ENCODE measurements at places on chromosomes 5 and 9.

DNA sequence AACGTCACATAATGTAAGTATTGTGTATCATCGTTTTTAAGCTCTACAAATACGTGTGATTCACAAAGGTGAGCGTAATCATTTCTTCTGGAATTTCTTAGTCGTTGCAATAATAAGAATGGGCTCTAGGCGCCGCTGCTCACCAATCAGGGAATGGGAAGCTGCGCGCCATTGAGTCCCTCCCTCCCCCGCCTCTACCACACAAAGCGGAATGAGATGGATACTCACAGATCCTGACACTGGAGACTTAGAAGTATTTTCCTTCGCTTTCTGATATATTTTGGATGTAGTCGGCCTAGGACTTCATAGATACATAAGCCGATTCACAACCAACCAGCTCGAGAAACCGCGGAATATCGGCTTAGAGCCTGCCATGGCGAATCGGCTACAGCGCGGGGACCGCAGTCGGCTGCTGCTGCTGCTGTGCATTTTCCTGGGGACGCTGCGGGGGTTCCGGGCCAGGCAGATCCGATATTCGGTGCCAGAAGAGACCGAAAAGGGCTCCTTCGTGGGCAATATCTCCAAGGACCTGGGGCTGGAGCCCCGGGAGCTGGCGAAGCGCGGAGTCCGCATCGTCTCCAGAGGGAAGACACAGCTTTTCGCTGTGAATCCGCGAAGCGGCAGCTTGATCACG, at the start of gene PCDHGA11:
Gene PCDHGA11, plus strand, starts transcription at position 197 of the 634 bp plus-strand sequence. Its CDS starts 177 bp downstream, at position 374.
- no peak for DNase-seq

DNA sequence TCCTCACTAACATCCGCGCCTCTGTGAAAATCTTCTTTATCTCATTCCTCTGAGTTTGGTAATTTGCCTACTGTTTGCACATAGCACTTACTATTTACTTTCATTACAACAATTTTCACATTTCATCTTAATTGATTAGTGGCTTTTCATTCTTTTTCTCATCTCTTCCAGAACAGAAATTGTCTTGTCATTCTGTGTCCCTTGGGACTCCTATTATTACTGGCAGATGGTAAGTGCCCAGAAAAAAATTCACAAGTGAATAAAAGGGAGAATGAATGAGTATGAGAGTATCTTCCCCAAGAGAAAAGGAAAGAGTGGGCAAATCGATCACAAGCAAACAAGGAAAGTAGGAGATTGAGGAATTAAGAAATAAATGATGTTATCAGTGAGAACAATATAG, 876.1 kb downstream of the TLE4 start:
- DNase-seq, result no peak

- DNase-seq, result no peak
Observed at GRCh38 chr9:82563094-82563493, 499.8 kb downstream of the RASEF start.

DNA sequence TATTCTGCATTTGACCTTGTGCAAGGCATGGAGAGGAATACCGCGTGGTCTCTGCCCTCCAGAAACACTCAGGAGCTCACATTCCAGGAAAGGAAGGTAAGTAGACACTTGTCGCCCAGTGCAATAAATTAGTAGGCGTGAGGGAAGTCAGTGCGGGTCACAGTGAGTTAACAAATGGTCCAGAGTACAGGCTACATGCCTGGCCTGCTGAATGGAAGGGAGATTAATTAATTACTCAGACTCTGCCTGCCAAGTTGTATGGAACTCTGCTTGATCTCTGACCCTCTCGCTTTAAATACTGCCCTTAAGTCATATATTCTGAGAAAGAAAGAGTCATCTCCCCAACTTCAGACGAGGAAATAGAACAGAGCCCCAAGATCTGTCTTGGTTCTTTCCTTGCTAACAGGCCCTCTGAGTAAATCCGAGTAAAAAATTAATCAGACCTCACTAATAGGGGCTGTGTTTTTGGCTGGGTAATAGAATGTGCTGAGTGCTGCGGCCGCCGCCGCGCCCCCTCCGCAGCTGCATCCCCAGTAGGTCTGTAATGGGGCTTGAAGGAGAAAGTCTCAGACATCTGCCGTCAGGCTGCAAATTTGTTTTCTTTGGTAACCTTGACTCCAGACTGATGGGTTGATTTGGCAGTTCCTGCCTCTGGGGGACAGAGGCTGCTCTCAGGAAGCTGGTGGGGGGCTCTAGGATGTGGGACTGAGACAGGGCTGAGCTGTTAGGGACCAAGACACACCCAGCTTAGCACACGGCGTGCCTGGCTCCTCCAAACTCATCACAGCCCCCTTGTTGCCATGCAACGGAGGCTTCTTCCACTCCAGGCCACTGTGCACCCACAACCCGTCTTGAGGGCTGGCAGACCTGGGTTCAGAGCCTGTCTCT, 144.4 kb downstream of the NSG2 start:
- DNase-seq, result no peak

DNA sequence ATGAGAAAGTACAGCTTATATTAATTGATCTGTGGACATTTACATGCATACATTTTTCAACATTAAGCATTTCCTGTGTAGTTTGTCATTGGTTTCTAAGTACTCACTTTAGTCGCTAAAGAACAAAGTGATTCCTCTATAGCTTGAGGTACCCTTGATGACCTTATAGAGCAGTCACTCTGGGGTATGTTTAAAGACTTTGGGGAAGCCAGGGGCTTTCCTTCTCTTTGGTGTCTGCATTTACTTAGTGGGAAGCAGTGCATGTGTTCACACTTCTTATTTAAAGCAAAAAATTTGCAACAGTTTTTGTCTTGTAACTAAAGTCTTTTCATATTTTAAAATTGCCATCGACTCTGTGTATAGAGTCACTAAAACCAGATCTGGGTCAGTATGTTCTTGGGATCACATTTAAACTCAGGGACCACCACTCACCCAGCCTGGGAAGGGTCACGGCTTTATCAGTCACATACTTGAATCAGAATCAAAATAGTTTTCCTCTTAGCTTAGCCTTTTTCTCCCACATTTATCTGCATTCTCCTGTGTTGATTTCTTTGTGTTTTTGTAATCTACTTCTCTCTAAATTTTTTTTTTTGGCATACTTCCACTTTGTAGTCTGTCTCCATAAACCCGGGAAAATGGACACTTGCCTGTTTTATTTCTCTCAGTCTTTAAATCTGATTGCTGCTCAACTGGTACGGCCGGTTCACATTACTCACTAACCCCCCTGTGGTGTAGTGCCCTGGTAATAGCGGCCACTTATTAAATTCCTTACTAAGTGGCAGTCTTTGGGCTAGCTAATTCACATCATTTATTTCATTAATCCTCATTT, 143.9 kb upstream of the FBN2 start:
- no peak for DNase-seq

DNA sequence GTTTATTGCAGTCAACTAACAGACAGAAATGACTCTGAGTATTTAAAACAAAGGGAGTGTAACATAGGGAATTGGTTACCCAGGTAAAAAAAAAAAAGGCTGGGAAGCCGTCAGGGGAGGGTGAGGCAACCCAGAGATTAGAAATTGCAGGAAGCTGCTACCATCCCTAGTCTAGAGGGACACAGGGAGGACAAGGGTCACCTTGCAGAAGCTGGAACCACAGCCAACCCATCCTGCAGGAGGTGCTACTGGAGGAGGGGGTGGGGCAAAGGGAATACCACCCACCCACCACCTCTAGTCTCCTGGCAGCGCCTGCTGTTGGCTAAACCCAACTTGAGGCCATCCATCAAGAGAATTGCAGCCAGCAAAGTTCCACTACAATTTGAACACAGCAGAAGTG, 6.5 kb downstream of the CAST start:
- no peak for DNase-seq

- no peak for DNase-seq
Observed at GRCh38 chr5:86861512-86861911, 243.8 kb downstream of the COX7C start.

- DNase-seq, result no peak
Observed at GRCh38 chr5:177392765-177393164, 7.7 kb downstream of the PFN3 start.

DNA sequence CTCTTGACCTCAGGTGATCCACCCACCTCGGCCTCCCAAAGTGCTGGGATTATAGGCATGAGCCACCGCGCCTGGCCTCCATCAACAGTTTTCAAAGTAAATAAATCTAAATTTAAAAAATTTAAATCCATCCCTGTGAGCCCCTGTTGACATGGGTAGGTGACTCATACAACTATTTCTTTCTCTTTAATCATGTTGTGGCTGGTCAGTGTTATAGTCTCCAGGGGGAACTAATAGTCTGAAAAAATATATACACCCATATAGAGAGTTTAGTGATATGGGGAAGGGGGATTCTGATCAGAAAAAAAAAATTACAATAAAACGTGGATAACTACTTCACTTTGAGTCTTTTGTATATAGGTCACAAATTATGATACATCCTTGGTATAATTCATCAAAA, 159.2 kb downstream of the ZNF608 start:
- no peak for DNase-seq

DNA sequence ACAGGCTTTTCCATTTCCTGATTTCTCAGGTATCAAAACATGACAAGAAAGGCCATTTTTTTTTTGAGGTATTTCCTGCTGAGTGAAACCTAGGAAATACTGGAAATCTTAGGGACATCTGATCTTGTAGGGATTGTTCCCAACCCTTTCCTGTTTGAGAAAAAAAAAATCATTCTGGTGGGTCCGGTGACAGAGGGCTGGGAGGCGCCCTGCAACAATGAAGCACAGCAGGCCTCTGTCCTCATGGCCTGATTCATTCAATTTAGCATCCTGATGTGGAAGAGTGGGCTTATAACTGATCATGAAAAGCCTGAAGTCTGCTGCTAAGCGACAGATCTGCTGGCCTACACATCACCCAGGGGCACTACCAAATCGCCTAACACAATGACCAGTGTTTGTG, 3.0 kb upstream of the C9orf153 start:
- no peak for DNase-seq

GRCh38 chr5:1894243-1894642, 11.5 kb upstream of the IRX4 start:
- no peak for DNase-seq

- no peak for DNase-seq
Observed at GRCh38 chr9:87836951-87837705, 45.5 kb upstream of the SPATA31E1 start.

DNA sequence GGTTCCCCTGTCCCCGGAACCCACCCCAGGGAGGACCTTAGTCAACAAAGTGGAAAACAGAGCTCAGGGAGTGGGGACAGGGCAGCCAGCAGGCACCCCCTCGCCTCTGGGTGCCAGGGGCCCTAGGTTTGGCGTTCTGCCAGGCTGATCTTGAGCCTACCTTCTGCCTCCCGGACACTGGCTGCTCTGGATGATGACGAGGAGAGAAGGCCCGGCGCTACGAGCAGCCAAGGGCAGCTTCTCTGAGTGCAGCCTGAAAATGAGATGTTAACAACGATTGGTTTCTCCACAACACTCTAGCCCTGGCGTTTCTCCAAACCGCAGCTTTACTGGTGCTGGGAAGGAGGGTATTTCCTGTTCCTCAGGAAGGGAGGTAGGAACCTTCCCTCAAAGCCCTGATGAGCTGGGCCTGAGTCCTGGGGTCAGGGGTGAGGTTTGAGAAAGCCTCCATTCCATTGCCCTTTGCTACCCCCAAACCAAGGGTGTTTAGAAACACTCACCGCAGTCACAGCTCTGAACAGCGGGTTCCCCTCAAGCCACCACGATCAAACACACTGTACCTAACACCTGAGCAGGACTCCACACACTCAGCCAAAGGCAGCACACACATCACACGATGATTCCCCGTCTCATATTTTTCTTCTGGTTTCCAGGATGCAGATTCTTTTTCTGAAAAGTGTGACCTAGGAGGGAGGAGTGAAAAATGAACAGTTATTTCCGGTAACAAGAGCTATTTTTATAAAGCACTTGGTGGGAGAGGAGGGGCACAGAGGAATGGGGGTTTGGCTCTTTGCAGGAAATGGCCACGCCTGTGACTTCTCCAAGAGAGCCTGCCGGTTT, at the start of gene STING1:
Gene STING1, minus strand, starts transcription at position 709 of the 840 bp plus-strand sequence. CDS start 1,054 bp downstream, outside the sequence.
- DNase-seq, result no peak

DNA sequence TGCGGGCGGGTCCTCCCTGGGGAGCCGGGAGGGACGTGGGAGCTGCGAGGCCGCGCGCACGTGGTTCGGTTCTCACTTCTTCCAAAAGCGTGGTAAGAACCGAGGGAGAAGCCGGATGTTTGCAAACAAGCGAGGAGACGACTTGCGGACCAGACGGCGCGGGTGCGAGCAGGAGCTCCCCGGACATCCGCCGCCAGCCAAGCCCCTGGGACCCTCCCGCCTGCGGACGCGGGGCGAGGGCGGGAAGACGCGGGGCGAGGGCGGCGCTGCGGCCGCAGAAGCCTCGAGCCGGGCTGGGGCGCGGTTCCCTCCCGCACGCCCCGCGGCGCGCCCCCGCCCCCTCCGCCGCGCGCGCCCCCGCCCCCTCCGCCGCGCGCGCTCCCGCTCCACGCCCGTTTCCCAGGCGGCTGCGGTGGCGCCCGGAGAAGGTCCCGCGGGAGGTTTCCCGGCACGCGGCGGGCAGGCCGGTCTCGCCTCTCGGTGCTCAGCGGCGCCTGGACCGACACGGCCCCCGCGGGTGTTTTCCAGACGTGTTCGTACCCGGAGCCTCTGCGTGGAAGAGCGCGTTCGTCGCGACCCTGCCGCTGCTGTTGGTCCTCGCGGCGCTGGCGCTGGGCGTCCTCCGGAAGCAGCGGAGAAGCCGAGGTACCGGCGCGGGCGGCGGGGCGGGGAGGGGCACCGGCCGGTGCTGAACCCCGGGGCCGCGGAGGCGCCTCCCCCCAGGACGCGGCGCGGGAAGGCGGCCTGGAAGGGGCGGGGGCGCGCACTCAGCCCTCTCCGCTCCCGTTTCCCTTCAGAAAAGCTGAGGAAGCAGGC, 12.8 kb downstream of the BTNL9 start:
- DNase-seq, result no peak

- DNase-seq, result no peak
Observed at GRCh38 chr9:133051281-133051900, 10.4 kb upstream of the CEL start.

GRCh38 chr5:126519637-126520592, 75.1 kb downstream of the ALDH7A1 start:
- no peak for DNase-seq

DNA sequence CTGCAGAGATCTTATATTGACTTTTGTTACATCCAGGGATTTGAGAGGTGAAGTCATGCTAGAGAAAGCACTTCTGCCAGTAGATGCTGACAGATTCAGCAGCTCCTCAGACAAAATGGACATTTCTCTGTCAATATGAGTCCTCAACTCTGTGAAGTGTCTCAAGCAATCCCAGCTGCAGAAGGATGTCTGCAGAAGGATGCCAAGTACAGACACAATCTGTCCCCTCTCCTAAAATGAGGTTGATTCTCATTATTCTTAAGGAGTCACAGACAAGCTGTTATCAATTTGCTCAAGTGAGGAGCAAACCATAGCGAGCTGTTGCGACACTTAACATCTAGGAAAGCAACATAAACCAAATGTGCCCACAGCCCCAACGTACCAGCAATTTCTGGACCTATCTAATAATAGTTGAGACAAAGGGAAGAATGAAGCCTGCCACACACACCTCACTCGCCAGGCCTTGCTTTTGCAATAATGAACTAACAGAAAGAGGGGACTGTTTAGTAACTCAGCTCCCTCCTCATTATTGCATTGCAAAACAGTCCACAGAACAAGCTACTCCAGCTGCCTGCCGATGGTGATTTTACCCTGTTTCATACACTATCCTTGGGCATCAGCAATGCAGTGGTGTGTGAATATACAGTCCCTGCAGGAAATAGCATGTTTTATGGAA, 364.2 kb upstream of the PDE4D start:
- DNase-seq, result no peak
